ENCODE measurements at places on chromosomes 2 and 18.

- no peak for DNase-seq
Observed at GRCh38 chr2:137202318-137202717, 437.0 kb downstream of the THSD7B start.

DNA sequence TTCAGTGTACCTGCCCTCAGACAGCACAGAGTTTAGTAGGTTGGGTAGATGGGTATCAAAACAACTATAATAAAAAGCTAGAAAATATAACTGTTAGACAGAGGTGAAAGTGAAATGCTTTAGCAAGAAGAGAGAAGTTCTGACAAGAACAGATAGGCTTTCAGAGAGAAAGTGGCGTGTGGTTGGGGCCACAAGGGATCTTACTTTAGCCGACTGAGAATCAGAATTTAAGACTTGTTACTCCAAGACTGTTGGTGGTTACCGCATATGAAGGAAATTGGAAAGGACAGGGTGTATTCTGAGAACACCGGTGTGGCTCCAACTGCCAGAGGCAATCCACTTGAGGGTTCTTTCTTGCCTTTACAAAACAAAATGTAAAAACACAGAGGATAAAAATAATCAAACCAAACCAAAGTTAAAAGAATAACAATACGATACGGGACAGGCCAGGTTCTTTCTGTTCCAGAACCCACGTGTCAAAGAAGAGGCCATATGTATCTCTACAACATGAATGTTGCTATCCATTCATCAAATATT lies 44.4 kb upstream of the AGPS start:
- no peak for DNase-seq

DNA sequence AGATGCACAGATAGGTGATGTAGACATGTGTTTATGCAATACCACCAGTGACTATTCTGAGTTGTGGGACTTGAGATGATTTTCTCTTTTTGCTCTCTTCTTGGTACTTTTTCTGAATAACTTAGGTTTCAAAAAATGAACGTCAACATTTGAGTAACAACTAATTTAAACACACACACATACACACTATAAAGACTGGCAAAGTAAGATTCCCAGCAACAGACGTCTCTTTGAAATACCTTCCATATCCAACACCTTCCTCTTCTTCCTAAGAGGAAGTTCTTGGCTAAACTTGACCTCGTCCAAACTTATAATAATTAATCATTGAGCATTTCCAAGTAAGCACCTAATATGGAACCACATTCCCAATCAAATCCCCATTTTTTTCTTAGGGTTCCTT lies 81.6 kb upstream of the RGPD4 start:
- DNase-seq = no peak

- no peak for DNase-seq
Observed at GRCh38 chr2:105895990-105896764, 151.5 kb downstream of the NCK2 start.

DNA sequence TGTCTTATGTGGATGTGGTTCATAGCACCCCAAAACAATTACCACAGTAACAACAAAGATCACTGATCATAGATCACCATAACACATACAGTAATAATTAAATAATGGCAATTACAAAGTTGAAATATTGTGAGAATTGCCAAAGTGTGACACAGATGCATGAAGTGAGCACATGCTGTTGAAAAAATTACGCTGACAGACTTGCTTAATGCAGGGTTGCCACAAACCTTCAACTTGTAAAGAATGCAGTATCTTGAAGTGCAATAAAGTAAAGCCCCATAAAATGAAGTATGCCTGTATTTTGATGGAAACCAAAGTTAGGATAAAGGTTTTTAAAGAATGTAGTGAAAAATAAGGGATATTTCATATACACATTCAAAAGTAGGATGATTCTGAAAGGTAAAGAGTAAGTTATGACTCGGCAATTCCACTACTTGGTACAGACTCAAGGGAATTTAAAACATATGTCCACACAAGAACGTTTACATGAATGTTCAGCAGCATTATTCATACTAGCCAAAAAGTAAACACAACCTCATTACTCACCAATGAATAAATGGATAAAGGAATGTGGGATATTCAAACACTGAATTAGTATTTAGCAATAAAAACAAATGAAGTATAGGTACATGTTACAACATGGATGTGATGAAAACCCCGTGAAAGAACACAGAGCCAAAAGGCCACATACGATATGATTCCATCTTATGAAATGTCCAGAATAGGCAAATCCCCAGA lies 61.6 kb downstream of the SCN9A start:
- no peak for DNase-seq

GRCh38 chr2:160208655-160209515 lies 8.8 kb upstream of the ITGB6 start:
- no peak for DNase-seq

DNA sequence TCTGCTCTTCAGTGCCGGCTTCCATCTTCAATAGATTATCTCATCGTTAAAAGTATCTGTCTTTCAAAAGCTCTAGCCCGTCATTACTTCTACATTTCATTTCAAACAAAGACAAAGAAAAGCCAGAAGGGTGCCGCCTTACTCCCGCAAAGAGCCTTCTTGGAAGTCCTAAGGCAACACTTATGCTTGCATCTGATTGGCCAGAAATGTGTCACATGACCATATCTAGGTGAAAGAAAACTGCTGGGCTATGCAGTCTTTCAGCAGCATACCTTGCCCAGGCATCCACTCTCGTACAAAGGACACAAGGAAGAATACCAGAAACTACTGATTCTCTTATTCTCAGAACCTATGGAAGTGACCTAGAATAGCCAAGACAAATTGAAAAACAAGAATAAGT lies 217.1 kb upstream of the SLC35G4 start:
- DNase-seq = no peak

GRCh38 chr18:63890950-63891304 lies 3.4 kb downstream of the SERPINB2 start:
- peak; percentile 10 for DNase-seq

DNA sequence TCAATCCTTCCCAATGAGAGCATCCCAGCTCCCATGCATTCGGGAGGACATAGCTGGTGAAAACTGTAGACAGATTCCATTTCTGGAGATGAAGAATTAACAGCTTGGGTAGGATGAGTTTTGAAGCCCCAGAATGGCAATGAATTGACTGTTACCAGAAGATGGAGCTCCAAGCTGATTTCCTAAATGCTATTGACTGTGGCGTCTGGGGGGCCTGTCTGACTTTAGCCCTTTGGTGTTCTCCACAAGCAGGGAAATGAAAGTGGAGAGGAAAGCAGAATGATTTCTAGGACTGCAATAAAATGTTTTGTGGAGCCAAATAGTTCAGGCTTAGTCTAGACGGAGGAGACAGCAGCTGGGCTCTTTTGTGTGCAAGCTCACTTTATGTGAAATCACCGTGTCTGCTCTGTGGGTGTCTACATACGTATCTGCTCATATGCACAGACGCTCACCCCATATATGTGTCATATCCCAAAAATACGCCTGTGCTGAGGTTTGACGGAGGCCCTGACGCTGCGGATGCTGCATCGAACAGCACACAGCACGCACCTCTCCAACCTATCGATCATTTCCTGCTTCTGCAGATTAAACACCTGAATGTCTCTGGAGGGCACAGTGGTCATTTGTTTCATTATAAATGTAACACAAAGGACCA lies 166.4 kb upstream of the PXDN start:
- peak; percentile 75 for DNase-seq

DNA sequence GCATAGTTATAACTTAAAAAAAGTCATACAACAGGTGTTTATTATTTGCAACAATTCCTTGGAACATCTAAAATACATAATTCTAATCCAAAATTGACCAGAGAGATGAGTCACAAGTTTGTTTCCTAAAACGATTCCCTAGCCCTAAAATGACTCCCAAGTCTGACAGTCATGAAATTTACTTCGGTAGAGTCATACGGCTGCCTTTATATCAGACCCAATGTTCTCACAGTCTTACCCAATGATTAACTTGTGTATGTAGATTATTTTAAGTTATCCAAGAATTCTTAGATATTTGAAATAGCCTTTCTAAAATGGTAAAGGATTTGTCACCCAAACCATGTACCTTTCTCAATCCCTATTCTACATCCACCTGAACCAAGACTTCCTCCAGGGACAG lies 174.9 kb downstream of the LAMA1 start:
- DNase-seq = no peak

DNA sequence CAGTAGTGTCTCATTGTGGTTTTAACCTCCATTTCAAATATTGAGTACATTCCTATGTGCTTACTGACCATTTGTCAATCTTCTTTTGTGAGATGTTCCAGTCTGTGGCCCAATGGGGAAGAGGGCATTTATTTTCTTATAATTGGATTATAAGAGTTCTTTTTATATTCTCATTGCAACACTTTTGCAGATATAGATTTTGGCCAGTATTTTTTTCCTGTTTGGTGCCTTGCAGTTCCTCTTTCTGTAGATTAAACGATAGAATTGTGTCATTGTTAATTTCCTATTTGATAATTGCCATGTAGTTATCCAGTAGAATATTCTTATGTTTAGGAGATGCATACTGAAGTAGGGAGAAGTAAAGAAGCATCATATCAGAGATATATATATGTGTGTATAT lies 56.4 kb upstream of the CYTIP start:
- no peak for DNase-seq

- no peak for DNase-seq
Observed at GRCh38 chr2:40396124-40396523, 55.8 kb downstream of the SLC8A1 start.

GRCh38 chr18:8835521-8835953 lies 130.2 kb downstream of the MTCL1 start:
- DNase-seq = peak; percentile 68

- DNase-seq = no peak
Observed at GRCh38 chr2:120433816-120434290, 87.9 kb downstream of the INHBB start.

DNA sequence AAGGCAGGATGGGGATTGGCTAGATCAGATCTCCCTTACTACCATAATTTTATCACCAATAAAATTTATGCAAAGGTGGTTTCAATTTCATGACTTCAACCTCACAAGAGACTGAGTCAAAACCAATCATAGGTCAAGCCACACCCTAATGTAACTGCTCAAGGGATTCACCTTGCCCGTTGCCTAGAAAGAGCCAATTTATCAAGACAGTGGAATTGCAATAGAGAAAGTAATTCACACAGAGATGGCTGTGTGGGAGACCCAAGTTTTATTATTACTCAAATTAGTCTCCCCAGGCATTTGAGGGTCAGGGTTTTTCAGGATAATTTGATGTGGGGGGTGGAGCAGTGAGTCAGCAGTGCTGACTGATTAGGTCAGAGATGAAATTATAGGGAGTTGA lies 340.6 kb downstream of the RND3 start:
- no peak for DNase-seq

DNA sequence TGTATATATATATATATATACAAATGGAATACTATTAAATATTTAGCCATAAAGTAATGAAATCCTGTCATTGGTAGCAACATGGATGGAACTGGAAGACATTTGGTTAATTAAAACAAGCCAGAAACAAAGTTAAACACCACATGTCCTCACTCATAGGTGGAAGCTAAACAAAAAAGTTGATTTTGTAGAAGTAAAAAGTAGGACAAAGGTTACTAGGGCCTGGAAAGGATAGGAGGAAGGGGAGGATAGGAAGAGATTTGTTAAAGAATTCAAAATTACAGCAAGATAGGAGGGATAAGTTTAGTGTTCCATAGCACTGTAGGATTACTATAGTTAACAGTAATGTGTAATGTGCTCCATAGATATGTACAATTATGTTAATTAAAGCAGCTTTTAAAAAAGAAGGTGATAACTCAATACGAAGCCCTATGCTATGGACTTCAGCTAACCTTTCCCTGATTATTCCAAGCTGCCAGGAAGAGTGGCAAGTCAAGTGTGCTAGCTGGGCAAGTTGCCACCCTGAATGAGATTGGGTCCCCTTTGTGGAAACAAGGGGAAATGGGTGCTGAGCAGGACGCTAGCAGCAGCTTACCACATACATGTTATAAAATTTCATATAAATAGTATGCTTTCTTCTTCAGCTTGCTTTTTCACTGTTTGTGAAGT lies 12.3 kb downstream of the MERTK start:
- no peak for DNase-seq

GRCh38 chr2:224357098-224357901 lies 44.6 kb downstream of the FAM124B start:
- DNase-seq = peak; percentile 64

DNA sequence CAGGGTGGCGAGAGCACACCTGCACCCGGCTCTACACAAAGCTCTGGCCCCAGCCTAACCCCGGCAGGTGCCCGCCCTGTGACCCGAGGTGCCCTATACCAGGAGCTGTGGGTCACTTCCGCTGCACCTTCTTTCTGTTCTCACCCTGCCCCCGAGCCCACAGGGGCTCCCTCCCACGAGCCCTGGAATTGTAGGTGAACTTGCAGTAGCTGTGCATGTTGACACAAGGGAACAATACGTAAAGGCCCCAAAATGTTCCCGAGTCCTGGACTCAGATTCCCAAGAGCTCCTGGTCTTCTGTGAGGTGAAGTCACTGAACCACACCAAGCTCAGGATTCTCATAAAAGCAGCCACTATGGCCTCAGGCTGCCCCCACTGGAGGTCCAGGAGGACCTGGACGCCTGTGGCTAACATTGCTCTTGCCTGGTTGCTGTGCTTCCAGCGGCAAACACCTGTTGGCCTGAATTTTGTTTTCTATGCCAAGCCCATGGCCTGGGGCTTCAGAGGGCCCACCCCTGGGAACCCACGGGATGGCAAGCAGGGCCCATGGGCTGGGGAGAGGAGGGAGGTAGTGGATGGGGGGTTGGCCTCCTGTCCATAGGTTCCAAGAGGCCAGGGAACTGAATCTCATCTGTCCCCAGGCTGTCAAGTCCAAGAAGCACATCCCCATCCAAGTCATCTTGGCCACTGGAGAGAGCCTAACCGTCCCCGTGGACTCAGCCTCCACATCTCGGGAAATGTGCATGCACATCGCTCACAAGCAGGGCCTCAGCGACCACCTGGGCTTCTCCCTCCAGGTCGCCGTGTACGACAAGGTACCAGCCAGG lies 23.2 kb upstream of the GPR17 start:
- DNase-seq = no peak

DNA sequence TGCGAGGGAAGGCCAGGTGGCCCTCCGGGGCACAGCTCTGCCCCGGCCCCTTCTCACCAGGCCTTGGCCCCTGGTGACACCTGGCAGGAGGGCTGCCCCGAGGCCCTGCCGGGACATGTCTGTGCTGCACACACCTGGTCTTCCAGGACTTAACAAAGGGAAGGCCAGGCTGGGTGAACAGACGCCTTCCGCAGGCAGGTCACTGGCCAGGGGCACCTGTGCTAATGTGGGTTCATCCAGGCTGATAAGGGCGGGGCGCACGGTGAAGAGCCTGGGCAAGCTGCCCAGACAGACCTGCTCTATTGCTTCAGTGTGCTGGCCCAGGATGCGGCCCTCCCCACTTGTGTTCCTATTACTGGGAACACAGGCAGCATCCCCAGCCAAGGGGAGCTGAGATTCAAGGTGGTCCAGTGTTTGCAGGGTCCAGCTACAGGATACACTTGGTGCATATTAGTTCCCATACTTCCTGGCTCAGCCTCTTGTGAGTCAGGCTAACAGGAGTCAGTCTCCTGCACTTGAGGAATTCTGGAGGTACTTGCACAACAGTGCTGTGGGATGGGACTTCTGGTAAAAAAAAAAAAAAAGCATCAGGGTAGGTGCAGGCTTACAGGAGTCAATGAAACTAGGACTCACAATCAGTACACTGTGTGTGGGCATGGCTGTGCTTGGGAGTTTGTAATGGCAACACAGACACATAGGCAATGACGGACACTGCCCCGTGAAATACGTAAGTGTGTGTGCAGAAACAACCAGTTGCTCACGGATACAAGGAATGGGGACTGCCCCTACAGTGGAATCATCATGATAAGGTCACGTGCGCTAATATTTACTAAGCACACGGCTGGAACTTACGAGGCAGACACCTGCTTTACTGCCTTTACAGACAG lies 261.4 kb downstream of the TWIST2 start:
- peak; percentile 61 for DNase-seq

All from cerebellar cortex (tissue), 1 donor.